ENCODE measurements at places on chromosomes 4 and X.

GRCh38 chr4:167717495-167717894 lies 374.8 kb upstream of the ANXA10 start:
- H3K27ac ChIP-seq, result no peak overlapping the region
- no peaks in the 10 kb centered on the region for H3K36me3 ChIP-seq
- H3K27me3 ChIP-seq, result no peaks in the 10 kb centered on the region
- H3K4me1 ChIP-seq, result no peaks in the 10 kb centered on the region

DNA sequence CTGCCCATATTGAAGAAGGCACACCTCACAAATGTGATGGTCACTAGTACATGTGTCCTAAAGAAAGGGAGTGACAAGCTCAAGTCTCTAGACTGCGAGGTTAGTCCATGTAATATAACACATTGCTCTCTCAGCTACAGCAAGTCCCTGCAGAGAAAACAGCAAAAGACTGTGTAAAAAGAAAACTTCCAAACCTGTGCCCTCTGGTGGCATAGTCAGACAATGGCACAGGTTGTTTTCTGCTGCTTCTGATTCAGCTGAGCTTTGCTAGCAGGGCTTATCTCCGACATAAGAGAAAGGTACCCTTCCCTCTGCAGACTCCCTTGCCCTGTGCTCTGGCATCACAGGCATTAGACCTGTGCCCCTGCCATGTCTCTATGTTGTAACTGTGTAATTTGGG lies 1.4 kb upstream of the SERPINA7 start:
- no peak overlapping the region for H3K27ac ChIP-seq
- no peaks in the 10 kb centered on the region for H3K27me3 ChIP-seq
- no peaks in the 10 kb centered on the region for H3K36me3 ChIP-seq
- no peak overlapping the region for H3K4me3 ChIP-seq
- H3K4me1 ChIP-seq, result no peaks in the 10 kb centered on the region

DNA sequence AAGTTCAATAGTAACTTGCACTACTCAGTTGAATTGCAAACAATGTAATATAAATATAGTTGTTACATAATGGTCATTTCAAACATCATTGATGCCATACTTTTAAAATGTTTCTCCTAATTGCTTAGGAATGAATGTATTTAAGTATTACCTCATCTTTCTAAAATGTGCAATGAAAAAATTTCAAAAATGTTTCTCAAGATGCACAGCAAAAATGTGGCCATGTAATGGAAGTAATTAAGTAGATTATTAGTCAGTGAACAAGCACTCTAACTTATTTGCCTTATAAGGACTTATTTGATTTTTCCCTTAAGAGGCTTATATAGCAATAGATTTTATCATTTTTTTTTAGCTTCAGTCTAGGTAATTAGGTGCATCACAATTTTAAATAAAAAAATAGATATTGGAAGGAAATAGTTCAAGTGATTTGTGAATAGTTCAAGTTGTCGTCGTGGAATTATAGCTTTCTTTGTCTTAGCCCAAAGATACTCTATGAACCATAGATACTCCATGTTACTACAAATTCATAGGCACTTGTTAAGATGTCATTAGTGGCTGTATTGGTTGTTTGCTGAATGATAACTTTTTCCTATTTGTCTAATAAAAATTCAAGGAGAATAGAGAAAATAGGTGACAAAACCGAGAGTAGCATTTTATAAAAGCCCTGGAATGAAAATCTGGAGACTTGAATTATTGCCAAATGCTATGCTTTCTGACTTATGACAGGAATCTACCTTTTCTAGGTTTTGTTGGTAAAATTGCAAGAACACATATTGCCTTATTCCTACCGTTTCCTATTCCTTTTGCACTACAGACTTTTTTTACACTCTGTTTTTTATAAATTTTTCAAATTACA lies 118.5 kb downstream of the TLL1 start:
- H3K4me3 ChIP-seq, result no peak overlapping the region
- no peaks in the 10 kb centered on the region for H3K27me3 ChIP-seq
- no peak for DNase-seq
- H3K27ac ChIP-seq, result no peak overlapping the region

DNA sequence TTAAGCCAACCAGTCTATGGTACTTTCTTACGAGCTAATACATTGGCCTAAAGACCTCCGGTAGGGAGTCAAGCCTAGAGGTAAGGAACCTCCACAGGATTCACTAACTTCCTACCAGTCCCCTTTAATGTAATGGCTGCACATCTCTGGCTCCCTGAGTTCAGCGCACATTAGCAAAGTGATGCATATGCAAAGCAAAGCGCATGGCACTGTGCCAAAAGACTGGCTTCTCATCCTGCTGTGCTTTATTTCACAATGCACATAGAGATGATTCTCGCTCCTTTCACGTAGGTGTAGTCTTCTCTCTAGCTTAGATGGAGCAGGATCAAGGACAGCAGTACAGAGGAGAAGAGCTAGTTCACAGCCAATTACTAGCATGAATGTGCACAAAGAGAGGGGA lies 14.6 kb upstream of the CLTRN start:
- no peak overlapping the region for H3K27ac ChIP-seq
- H3K4me1 ChIP-seq, result peaks cover 14% of the 10 kb centered on the region
- H3K36me3 ChIP-seq, result peaks cover 3% of the 10 kb centered on the region
- H3K4me3 ChIP-seq, result no peak overlapping the region

- no peak overlapping the region for H3K27ac ChIP-seq
- H3K4me1 ChIP-seq, result peaks cover 17% of the 10 kb centered on the region
- no peaks in the 10 kb centered on the region for H3K36me3 ChIP-seq
- no peak for DNase-seq
Measured at GRCh38 chr4:147689067-147689466, 5.1 kb upstream of the PRMT9 start.

GRCh38 chr4:143184217-143184502 lies 557 bp upstream of the USP38 start:
- no peak for DNase-seq
- H3K36me3 ChIP-seq, result peaks cover 29% of the 10 kb centered on the region
- H3K4me3 ChIP-seq, result peak overlapping the region; percentile 89
- H3K27me3 ChIP-seq, result no peaks in the 10 kb centered on the region
- peak overlapping the region; percentile 90 for H3K27ac ChIP-seq
- peaks cover 28% of the 10 kb centered on the region for H3K4me1 ChIP-seq

DNA sequence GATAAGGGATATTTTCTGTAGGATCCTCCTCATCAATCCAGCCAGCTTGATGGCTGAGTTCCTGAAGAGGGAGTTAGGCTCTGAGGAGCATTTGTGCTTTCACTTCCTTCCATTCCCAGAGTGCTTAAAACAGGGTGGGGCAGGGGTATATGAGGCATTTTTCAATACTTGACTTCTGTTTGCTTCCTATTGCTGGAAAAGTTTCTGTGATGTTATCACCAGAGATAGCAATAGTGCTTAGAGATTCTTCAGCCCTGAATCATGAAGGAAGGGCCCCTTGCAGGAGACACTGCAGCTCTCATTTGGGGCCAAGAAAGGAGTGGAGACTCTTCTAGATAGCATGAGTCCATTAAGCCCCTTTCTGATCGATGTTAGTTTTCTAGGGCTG lies 166.7 kb upstream of the RPS6KA3 start:
- H3K4me1 ChIP-seq, result peaks cover 31% of the 10 kb centered on the region
- no peaks in the 10 kb centered on the region for H3K36me3 ChIP-seq
- H3K27ac ChIP-seq, result peak overlapping the region; percentile 43
- H3K27me3 ChIP-seq, result no peaks in the 10 kb centered on the region
- no peak overlapping the region for H3K4me3 ChIP-seq
- no peak for DNase-seq

DNA sequence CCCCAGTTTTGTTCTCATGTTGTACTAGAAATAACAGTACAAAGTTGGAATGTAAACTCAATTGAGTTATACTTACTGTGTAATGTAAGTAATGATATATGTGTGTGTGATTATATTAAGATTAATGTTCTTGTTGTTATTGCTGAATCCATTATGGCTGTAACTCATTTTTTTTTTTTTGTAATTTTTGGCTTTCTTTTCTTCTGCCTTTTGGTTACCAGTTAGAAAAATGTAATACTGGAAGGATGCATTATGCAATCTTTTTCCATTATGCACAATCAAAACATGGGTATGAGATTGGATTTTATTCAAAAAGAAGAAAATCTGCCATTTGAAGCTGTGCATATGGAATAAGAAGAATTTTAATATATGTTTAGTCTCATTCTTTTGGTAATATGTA lies 34.0 kb downstream of the BANK1 start:
- H3K4me3 ChIP-seq, result no peak overlapping the region
- no peak overlapping the region for H3K27ac ChIP-seq
- no peaks in the 10 kb centered on the region for H3K36me3 ChIP-seq
- no peaks in the 10 kb centered on the region for H3K27me3 ChIP-seq
- DNase-seq, result no peak

DNA sequence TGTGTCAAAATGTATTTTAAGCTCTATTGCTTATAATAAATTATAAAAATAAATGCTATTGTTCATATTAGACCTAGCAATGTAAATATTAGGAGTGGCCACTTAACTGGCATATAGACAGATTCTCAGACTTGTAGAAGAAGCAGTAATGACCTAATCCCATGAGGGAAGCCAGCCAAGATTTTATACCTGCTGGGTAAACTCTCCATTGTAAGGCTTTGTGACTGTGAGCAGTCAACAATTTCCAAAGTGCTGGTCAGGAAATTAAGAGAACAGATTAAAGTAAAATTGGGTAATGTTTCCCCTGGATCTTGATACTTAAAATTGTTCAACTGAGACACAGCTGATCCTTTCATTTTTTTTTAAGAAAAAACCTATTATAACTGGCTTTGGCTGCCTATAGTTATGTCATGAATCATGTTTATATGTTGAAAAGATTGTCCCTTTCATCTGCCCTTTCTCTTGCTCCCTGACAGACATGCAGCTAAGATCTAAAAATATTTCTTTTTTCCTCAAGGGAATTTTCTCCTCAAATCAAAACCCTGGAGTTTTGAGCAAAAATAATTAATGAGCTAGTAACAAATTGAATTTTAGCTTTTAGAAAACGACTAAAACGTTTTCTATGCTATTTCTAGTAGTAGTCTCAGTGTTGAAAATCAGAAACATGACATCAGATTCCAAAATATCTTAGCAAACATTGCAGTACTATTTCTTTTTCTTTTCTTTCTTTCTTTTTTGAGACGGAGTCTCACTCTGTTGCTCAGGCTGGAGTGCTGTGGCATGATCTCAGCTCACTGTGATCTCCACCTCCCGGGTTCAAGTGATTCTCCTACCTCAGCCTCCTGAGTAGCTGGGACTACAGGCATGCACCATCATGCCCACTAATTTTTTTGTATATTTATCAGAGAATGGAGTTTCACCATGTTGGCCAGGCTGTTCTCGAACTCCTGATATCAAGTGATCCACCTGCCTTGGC lies 77.9 kb downstream of the ADGRL3 start:
- H3K4me1 ChIP-seq, result no peaks in the 10 kb centered on the region
- H3K4me3 ChIP-seq, result no peak overlapping the region
- no peak for DNase-seq

GRCh38 chr4:101191302-101192098 lies 155.8 kb downstream of the PPP3CA start:
- DNase-seq, result no peak
- H3K4me3 ChIP-seq, result no peak overlapping the region
- no peak overlapping the region for H3K27ac ChIP-seq
- peaks cover 12% of the 10 kb centered on the region for H3K4me1 ChIP-seq
- H3K36me3 ChIP-seq, result peaks cover 3% of the 10 kb centered on the region

DNA sequence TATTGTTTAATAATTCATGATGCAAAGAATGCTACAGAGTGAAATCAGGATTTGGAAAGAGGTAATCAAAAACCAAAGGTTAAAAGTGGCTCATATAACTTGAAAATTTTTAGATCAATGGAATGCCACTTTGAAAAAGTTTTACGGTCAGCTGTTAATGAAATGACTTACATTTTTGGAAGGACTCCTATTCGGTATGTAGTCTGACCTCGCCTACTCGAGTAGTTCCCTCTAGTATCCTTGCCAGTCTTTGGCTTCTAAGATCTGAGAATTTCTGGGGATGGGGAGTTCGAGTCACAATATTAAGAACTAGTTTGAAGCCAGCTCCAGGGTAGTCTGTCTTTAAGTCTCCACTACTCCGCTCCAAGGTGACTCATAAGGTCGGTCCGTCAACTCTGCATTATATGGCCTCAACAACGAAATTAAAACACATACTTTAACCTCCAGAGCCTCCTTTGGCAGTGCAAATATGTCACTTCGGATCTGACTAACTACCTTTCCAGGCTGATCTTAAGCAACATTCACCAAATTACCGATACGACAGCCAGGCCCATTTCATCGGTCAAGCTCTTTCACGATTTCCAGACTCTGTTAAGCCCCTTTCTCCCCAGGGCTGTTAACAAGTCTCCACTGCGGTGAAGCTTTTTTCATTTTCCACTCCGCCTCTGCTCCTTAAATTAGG lies 733 bp upstream of the NAA15 start:
- no peak for DNase-seq
- H3K27me3 ChIP-seq, result no peaks in the 10 kb centered on the region
- H3K36me3 ChIP-seq, result peaks cover 38% of the 10 kb centered on the region

DNA sequence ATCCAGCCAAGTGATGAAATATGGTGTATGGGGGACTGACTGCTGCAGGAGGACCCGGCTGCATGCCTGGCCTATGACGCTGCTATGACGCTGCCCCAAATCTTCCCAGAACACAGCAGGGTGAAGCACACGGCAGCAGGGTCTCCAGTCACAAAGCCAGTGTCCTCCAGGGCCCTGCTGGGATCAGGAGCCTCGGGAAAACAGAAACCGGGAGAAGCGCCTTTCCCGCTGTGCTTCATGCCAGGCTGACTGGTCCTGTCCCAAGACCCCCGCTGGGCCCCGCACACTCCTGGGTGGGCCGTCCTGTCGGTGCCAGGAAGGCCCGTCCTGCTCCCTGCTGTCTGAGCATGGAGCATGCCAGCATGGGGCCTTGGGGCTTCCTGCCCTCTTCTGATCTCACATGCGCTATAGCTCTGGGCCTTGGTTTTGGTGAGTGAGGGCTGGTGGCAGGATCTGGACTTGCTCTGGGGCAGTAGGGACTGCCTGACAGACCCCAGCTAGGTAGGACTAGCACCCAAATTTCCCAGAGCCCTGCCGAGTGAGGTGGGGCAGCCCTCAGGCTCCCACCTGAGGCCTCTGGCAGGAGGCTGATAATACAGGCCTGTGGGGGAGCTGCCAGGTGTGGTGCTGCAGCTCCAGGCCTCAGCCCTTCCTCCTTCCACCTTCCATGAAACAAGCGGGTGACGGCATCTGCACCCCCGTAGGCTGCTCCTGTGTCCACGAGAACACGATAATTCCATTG lies 64.0 kb downstream of the ACOX3 start:
- H3K4me1 ChIP-seq, result no peaks in the 10 kb centered on the region
- H3K27ac ChIP-seq, result no peak overlapping the region
- DNase-seq, result no peak
- no peaks in the 10 kb centered on the region for H3K36me3 ChIP-seq

All from activated T-helper 2 cell treated with anti-CD3 and anti-CD28 coated beads, Interferon-gamma antibody, Interleukin-2, Interleukin-4, amounts not matched to agents 10 μg/mL and 5 μg/mL and 100 μg/mL, durations not matched to agents 14 hours and 24 hours and 36 hours (primary cell).